ENCODE measurements at places on chromosomes 13 and 19. TPM values are rescaled to one million over a fixed set of nuclear protein-coding genes. Genes with fewer than 3 reads are reported as not detected.

ZSCAN5C gene
- total RNA-seq = not detected

C2CD4C gene
- total RNA-seq = not detected

PLEKHG2 gene
- total RNA-seq = 14.1 TPM

KBTBD7 gene
- total RNA-seq = 4.9 TPM

SIRT2 gene
- 44.9 TPM for total RNA-seq

ZNF177 gene
- total RNA-seq = 1.1 TPM

B3GNT8 gene
- 1.5 TPM for total RNA-seq

DAND5 gene
- not detected for total RNA-seq

WTIP gene
- 3.6 TPM for total RNA-seq

C13orf46 gene
- total RNA-seq = 0.27 TPM

CAMSAP3 gene
- not detected for total RNA-seq

NBEA gene
- 6.9 TPM for total RNA-seq

ZNF723 gene
- not detected for total RNA-seq

VN1R2 gene
- not detected for total RNA-seq

ATXN8OS gene
- total RNA-seq = not detected

CYP2S1 gene
- not detected for total RNA-seq

CD22 gene
- not detected for total RNA-seq

ZNF225 gene
- 10.8 TPM for total RNA-seq

INSR gene
- 30.3 TPM for total RNA-seq

MBD3L3 gene
- not detected for total RNA-seq

ACP7 gene
- total RNA-seq = 0.45 TPM

CYP2A7 gene
- total RNA-seq = not detected

SLC10A2 gene
- not detected for total RNA-seq

GPR180 gene
- total RNA-seq = 2.5 TPM

CGB8 gene
- total RNA-seq = not detected

ACER1 gene
- total RNA-seq = not detected

SYT3 gene
- not detected for total RNA-seq

IL12RB1 gene
- not detected for total RNA-seq

SPACA4 gene
- total RNA-seq = not detected

PSG1 gene
- not detected for total RNA-seq

UPK1A gene
- not detected for total RNA-seq

CBARP gene
- 3.1 TPM for total RNA-seq

SPTBN4 gene
- total RNA-seq = 3.5 TPM

ZNF540 gene
- 0.36 TPM for total RNA-seq

NXNL1 gene
- not detected for total RNA-seq

KLK3 gene
- not detected for total RNA-seq

ZNF790 gene
- total RNA-seq = 13.2 TPM

AKT1S1 gene
- 14.4 TPM for total RNA-seq

COX6B1 gene
- 104 TPM for total RNA-seq

ZNF383 gene
- total RNA-seq = 16.7 TPM

BEST2 gene
- total RNA-seq = not detected

GRIN3B gene
- 0.74 TPM for total RNA-seq

PTGER1 gene
- total RNA-seq = 1.9 TPM

RPL28 gene
- 829 TPM for total RNA-seq

ZNF296 gene
- total RNA-seq = not detected

ZSCAN4 gene
- total RNA-seq = not detected

KCNRG gene
- 1.4 TPM for total RNA-seq

FKBP8 gene
- total RNA-seq = 246 TPM
